Hematopoietic multipotent progenitor cell treated with erythropoietin and hydrocortisone succinate and interleukin-3 and kit ligand, for 8 days (in vitro differentiated cells): ENCODE measurements at places on chromosomes 5 and 9.

DNA sequence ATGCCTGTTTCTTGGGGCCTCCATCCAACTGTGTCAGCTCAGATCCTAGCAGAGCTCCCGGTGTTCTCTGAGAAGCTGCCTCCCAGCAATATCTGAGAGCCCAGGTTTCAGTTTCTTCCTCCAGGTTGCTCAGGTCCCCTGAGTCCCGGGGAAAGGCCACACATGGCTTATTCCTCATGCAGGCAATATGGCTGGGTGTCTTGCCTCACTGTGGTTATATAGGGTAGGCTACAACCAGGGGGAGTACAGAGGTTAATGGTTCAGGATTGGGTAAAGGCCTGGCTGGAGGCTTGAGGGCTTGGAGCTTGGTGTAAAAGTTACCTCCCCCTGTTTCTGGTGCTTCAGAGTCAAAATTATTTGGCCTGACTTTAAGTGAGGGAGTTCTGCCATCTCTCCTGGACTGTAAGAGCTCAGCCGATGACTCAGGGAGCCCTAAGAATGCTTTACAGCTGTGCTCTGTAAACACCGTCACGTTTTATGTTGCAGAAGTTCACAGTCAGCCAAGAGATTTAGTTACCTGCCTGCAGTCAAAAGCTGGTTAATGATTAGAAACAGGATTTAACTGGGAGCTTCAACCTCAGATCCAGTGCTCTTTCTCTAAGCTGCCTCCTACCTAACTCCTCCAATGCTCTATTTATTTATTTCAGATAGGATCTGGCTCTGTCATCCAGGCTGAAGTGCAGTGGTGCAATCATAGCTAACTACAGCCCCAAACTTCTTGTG, 24.3 kb upstream of the UBAP2 start:
- DNase-seq, result no peak

DNA sequence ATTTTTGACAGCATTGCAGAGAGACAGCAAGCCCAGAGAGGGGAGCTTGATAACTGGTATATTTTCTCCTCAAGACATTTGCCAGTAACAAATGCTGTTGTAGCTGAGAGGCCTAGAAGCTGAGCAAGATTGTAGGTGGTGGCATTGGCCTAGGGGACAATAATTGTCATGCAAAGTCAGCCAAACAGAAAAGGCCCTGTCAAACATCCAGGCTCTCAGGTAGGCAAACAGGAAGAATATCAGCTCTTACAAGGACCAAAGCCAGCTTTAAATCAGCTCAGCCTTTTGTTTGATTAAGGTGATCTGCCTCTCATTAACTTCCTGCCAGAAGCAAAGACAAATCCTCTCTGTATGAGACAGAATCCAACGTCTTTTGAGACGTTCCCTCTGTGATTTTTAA, 29.7 kb upstream of the BARX1 start:
- DNase-seq, result no peak

GRCh38 chr9:37919246-37919955, 15.5 kb upstream of the SLC25A51 start:
- DNase-seq, result no peak

GRCh38 chr9:12737871-12738270, 36.9 kb upstream of the LURAP1L start:
- no peak for DNase-seq

DNA sequence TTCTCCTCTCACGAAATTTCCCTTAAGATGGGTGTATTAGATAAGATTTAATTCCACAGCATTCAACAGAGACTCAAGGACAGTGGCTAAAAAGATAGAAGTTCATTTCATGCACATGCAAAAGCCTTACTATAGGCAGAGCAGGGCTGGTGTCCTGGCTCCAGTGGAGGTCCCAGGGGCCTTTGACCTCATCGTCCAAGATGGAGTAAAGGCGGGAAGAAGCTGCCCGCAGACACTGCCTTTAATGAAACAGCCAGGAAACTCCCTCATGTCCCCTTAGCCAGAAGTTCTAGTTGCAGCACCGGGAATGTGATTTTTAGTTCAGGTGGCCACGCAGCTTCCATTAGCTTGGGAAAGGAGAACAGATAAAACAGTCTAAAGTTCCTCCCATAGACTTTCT, 190.3 kb downstream of the TLE4 start:
- no peak for DNase-seq

DNA sequence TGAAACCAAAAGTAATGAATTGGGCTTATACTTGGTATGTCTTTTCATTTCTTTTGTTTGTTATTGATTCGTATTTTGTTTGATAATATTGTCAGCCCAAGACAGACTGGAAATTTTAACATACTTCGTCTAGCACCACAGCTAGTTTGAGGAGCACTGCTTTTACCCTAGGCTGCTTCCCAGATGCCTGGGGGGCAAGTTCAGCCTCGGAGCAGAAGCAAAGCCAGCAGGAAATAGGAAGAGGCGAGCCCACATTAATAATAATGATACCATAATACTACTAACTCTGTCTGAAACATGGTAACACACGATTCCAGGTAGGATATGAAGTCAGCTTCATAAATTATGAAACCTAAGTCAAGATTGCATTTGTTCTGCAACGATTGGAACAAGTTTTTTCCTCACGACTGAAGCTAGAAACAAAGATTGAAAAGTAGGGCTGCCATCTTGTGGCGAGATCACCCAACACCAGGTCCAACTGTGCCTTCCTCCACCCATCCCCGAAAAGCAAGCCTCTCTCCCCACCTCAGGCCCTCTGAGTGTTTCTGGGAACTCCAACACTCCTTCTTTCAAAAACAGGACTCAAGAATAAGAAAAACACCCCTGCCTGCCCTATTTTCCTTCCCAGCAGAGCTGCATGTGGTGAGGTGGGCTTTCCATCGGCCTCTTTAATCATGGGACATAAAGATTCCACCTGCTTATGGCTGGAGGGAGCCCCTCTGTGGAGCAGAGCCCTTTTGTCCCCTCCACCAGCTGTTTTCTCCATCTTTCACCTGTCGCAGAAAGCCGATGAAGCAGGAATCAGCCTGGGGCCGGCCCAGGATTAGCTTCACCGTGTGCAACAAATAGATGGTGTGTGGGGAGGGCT, 236.4 kb downstream of the CAAP1 start:
- no peak for DNase-seq

DNA sequence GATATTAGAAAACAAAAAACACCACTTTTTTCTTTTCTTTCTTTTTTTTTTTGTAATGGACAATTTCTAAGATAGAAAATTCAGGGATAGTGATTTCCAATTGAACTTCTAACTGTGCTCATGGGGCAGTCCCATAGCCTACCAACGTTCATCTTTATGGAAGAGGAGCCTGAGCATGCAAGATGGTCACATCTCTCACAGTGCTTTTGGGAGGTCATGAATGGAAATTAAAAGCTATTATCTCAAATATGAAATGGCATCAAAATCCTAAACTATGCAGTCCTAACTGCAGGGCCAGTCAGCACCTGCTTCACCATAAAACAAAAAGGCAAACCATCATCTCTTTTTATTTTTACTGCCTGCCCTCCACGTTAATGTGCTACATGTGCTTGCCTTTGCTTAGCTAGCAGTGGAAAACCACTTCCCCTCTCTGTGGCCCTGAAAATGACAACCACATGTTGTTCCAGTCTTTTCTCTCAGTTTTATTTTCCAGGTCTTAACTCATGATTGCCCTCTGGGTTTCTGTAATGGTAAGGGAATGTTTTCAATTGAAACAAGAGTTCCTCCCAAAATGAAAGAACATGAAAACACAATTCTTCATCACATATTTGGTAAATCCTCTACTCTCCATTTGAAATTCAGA, 16.7 kb downstream of the IFNB1 start:
- no peak for DNase-seq

GRCh38 chr5:76104027-76104426, 20.8 kb downstream of the SV2C start:
- peak; percentile 45 for DNase-seq

- no peak for DNase-seq
These were observed 60.8 kb downstream of the MEGF10 start for GRCh38 chr5:127351418-127351817.

DNA sequence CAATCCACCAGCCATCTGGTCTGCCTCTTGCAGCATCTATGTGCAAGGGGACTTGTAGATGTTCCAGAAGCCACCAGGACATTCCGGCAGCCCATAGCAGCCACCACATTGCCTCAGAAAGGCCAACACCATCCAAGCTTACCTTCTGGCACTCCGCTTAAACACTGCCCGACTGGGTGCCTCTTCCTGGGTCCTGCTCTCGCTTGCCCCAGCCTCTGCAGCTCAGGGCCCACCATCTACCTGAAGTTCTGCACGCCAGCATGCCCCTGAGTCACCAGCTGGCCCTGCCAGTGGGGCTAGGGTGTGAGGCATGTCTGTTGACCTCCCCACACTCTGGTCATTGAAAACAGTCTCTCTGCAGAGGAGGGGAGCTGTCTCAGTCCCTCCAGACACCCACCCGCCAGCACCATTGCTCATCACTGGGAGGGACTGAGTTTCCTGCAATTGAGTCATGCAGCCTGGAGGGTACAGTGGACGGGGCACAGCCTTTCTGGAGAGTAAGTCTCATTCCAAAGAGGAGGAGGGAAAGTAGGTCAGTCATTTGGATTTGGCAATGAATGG, 16.9 kb upstream of the COL5A1 start:
- no peak for DNase-seq

- peak; percentile 63 for DNase-seq
These were observed 6.4 kb upstream of the MEF2C start for GRCh38 chr5:88889189-88890069.

DNA sequence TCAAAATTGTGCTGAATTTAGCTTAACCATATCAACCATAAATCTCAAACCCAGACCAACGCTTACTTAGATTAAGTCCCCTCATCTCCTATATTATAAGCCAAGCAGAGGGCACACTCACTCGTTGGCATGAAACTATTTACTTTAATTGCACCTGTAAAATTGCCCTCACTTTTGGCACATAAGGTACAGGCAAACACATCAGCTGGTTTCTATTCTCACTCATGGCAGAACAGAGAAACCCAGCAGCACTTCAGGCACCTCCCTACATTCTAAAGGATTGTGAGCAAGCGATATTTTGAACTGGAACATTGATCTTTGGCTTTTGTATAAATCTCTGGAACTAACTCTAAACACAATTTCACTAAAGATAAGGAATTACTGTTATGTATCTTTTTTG, 845.6 kb upstream of the CDH6 start:
- no peak for DNase-seq

GRCh38 chr5:57891443-57891842, 408.8 kb upstream of the ACTBL2 start:
- DNase-seq, result no peak

- DNase-seq, result no peak
These were observed 57.7 kb upstream of the MEF2C start for GRCh38 chr5:88940713-88941112.

- DNase-seq, result no peak
These were observed 16.5 kb upstream of the SPARC start for GRCh38 chr5:151703227-151703626.

DNA sequence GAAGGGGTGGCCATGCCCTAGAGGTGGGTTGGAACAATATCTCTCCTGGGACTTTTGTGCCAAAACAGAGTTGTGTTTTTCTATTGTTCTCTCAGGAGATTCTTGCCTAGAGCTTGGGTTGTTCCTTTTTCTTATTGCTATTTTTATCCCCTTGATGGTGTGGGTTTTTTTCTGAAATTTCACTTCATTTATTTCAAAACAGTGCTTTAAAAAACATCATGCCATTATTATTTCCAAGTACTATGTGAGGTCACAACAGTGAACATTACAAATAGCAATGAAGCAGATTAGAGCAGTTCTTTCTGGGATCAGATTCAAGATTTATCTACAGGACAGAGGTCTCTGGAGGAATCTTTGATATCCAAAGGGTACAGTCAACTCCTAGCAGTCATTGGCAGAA, 76.6 kb downstream of the ACTBL2 start:
- DNase-seq, result no peak

DNA sequence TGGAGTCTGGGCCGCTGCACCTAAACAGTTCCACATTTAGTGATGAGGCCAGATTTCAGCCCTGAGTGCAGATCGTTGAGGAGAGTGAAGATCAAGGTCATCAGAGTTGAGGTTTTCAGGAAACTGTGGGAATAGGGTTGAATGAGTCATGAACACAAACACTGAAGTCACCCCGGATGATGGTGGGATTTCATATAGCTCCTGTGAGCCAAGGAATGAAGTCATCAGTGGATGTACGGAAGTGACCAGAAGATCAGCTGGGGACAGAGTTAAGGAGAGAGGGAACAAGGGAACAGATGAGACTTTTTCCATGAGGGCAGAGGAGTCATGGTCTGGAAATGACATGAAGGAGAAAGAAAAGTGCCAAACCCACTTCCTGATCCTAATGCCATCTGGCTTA, 36.5 kb downstream of the PALM2AKAP2 start:
- DNase-seq, result no peak

DNA sequence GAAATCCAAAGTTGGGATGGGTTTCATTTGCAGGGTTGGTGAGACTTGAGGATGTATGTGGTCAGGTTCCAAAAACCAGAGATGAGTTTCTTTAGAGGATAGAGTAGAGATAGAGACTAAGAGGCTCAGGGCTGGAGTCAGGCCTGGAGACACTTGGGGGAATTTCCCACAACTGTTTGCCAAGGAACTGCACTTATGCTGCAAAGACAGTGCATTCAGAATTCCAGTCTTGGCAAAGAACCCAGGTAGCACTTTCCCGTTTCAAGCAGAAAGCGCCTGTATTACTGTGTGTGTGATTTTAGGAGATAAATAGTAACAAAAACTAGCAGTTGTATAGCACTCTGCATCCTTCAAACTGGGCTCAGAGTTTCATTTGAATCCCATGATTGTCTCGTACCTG, 55.4 kb downstream of the SNCAIP start:
- DNase-seq, result no peak

DNA sequence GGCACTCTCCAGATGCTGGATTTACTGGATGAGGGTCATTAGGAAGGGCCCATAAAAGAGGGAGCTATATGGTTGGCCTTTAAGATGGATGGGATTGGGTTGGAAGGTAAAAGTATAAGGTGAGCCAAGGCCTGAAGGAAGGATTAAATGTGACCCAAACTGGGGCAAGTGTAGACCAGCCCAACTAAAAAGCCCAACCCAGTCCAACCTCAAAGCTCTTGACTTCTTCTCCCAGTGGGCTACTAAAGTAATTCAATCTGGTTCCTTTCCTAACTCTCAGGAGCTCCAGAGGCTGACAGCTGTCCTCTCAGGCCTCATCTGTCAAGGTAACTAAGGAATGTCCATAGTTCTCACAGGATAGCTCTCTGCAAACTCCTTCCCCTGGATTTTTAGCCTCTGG, 122.2 kb upstream of the EFNA5 start:
- DNase-seq, result no peak

GRCh38 chr5:175597718-175598117, 60.2 kb upstream of the HRH2 start:
- no peak for DNase-seq
